ENCODE measurements at places on chromosomes 13 and 19.

DNA sequence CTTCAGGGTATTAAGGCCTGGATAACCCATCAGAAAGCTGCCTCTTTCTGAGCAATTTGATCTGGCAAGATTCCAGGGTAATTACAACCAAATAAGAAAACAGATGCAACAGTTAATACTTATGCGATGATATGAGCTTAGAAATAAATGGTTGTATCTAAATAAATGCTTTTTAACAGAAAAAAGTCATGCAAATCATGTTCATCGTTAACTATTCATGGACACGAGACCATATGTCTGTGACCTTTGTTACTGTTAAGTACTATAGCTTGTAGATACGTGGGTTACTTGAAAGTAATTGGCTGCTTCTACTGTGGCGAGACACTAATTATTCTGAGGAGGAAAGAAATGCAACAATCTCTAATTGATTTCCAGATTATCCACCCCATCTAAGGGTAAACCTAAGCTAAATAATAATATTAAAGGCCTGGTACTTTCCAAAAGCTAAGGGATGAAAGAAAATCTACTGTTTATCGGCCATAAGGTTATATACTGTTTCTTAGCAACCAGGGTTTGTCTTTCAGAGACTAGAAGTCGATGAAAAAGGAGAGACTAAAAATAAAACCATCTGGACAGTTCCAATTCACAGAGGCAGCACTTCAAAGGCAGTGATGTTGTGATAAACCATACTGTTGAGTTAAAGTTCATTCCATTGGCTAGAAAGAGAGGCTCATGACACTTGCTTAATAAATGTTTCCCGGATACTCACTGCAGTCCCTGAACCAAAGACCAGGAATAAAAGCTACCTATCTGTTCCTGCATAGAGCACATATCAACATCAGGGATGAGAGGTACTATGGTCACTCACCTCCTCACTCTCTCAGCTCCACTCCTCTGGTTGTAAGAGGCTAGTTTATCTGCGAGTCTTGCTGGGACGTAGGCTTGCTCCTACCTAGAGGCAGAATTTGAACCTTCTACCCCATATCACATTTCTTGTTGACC is 1.5 kb downstream of the EPSTI1 start:
- DNase-seq: peak; percentile 73

- no peak for DNase-seq
Observed at GRCh38 chr19:33279430-33280350, 22.6 kb downstream of the CEBPA start.

DNA sequence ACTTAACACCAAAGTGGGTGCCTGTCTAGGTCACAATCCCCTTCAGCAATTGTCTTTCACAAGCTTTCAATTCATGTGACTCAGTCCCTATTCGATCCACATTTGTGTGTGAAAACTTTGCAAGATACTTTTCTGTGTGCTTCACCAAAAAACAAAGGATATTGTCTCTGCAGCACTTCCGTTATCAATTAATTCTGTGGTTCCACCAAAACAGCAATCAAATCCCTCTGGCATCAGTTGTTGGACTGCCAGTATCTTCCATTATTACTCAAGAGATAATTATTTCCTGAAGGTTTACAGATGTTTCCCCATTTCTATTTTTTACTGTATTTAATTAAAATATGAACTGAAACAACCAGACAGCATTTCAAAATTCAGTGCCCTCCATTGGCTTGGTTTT is 481.4 kb downstream of the SUCLA2 start:
- DNase-seq: no peak

DNA sequence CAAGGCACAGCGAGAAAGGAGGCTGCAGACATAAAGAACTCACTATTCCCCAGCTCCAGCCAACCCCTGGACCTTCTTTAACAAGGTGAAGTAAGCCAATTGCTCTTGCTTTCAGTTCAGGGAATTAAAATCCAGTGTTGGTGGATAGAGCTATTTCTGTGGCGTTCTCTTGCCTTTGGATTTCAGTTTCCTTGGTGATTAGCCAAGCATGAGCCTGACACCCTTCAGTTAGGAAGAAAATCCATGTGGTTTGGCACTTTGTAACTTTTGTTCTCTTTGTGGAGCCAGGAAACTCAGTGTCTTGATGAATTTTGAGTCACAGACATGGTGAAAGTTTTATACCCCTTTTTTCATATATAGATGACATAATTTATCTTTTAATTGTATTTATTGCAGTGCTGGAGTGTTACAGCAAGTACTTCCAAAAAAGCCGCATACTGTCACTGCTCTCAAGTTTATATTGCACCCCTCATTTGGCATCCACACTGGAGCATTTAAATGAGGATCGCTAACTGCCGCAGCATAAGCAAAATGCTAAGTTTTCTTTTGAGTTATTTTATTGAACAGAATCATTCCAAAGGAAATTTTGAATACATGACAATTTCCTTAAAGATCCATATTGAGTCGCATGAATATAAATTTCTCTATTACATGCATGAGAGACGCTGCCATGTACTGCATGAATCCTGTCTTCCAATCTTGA is 406.8 kb downstream of the MYO16 start:
- no peak for DNase-seq

DNA sequence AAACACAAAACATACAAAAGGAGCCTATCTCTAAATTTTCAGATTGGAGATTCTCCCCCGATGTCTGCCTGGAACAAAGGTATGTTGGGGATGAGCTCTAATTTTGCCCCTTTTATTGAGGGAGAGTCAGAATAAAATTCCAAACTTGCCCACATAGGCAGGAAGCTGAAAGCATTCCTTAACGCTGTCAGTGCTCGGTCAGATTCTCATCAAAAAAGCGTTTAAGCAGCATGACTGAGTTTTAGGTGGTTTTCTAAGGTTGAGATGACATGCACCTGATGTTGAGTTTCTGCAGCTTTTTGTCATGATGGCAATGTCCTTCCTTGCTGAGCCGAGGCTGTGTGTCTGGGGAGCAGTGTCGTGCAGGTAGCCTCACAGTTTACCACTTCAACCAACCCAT is 48.4 kb upstream of the MEDAG start:
- no peak for DNase-seq

GRCh38 chr13:24005755-24006281 is 108.5 kb upstream of the C1QTNF9B start:
- no peak for DNase-seq

DNA sequence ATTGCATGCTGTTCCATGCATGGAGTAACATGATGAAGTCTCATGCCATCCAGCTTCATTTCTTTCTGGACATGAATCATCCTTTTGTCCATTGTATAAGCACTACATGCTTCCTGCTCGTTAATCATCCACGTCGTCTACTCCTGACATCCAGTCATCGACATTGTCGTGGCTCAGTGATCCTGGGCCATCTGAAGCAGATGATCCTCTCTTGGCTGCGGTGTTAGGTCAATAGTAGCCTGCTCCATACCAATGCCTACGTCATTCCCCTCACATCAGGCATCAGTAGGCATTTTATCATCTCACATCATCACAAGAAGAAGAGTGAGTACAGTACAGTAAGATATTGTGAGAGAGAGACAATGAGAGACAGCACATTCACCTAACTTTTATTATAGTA is 7.9 kb upstream of the MYO16 start:
- DNase-seq: no peak

DNA sequence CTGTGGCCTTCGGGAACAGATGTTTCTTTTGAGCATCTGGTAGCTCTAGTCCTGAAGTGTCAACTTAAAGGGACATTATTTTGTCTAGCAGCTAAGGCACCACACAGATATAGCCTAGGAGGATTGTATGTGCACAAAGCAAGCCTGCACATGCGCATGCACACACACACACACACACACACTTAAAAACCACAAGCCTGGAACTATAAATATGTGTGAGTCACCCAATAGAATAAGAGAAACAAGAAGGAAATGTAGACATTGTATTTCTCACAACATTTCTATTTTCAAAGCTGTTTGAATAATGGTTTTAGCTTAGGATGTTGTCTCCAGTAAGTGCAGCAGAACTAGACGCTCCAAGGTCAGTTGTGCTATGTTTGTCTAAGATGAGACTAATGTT is 516.5 kb downstream of the SUCLA2 start:
- DNase-seq: no peak

DNA sequence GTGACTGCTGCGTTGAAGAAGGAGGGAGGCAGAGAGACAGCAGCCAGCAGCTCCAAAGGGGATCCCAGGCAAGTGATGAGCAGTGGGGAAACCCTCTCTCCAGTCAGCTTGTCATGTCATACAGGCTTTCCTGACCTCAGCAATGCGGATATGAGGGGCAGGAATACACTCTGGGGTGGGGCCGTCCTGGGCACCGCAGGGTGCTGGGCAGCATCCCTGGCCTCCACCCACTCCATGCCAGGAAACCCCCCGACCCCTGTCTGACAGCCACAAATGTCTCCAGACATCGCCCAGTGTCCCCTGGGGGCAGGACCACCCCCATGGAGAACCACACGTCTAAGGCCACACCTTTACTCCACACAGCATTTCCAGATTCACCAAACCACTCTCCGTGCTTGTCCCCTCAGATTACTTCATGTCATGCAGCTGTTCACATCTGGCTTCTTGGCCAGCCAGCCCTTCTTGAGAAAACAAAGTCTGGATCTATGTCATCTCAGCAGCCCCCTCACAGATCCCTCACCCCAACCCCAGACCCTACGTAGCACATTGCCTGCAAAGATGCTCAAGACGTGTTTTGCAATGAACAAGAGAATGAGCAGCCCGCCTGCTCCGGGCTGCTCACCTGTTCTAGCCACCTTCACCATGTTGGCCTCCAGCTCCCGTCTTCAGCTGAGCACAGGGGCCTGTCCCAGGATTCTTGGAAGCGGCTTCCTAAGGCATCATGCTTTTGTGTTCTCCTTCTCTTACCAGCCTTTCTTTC is 46.5 kb downstream of the RFX2 start:
- no peak for DNase-seq

DNA sequence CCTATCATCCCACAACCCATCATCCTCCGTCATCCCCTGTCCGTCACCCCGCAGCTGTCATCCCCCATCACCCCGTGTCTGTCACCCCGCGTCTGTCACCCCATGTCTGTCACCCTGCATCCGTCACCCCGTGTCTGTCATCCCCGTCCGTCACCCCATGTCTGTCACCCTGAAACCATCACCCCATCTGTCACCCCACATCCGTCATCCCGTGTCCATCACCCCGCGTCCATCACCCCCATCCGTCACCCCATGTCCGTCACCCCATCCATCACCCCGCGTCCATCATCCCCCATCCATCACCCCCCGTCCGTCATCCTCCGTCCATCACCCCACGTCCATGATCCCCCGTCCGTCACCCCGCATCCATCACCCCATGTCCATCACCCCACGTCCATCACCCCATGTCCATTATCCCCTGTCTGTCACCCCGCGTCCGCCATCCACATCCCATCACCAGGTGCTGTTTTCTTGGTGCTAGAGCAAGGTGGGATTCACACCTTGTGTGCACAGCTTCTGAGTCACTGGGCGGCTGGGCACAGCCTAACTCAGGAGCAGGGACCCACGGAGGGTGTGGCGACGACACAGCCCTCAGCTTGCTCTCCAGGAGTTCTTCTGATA is 24.2 kb downstream of the RASA3 start:
- DNase-seq: no peak

- no peak for DNase-seq
Observed at GRCh38 chr13:46304546-46304945, 82.5 kb downstream of the RUBCNL start.

GRCh38 chr19:43464134-43464775 is 1.2 kb downstream of the LYPD3 start:
- no peak for DNase-seq

GRCh38 chr13:93794197-93794885 is 567.7 kb downstream of the GPC6 start:
- no peak for DNase-seq

- DNase-seq: no peak
Observed at GRCh38 chr13:106650690-106651205, 82.8 kb upstream of the ARGLU1 start.

GRCh38 chr13:39516096-39516495 is 86.9 kb downstream of the LHFPL6 start:
- peak; percentile 38 for DNase-seq

- DNase-seq: no peak
Observed at GRCh38 chr19:47641891-47642485, 33.1 kb downstream of the BICRA start.

- no peak for DNase-seq
Observed at GRCh38 chr13:41707194-41707821, 250.0 kb downstream of the RGCC start.

- DNase-seq: peak; percentile 95
Observed at GRCh38 chr19:48720613-48721296, 1.2 kb upstream of the MAMSTR start.

DNA sequence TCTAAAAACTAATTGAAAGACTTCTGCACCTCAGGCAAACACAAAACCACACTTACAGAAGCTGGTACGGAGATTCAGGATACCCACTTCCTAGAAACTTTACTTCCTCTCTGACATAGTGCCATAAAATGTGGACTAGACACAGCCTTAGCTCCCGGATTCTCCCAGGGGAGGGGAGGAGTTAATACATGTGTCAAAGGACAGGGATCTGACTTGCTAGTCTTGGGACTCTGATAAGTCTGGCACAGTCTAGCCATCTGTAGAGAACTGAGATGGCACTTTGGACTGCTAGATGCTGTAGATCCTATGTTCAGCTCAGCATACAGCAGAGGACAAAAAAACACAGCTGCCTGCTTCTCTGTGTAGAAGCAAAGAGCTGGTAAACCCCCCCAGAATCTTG is 769.8 kb upstream of the MIR17HG start:
- DNase-seq: no peak

GRCh38 chr19:18742838-18743783 is 48.0 kb downstream of the COMP start:
- no peak for DNase-seq

All from NCI-H1092 treated with DMSO at 0.1 percent for 48 hours (cell line).